K562 (cell line): ENCODE measurements at places on chromosomes 12 and 14. TPM values are rescaled to one million over a fixed set of nuclear protein-coding genes. Genes with fewer than 3 reads are reported as not detected.

NGDN gene
- polyA plus RNA-seq, result 73.5 and 82.4 TPM in 2 replicates

TTC9 gene
- polyA plus RNA-seq, result not detected in 2 replicates

- DNase-seq, result no peak
These were observed 1.0 kb upstream of the ANG start for GRCh38 chr14:20687362-20688166.

DNA sequence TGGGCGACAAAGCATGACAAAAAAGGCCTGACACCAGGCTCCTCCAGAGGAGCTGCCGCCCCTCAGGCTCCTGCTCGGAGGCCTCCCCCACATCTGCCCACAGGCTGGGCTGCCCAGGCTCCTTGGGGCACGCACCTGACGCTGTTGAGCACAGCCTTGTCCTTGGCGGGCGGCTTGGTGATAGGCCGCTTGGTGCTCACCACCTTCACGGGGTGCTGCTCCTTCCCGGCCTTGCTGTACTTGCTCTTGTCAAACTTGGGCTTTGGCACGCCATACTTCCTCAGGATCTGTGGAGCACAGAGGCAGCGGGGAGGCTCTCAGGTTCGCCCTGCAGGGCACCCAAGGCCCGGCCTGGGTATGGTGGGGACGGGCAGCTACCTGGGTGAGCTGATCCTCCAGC lies 53.4 kb downstream of the TRAFD1 start:
- no peak for DNase-seq

GRCh38 chr12:14959916-14960496 lies 1.4 kb downstream of the ARHGDIB start:
- no peak for DNase-seq

GRCh38 chr14:64775081-64775777 lies 71.0 kb downstream of the PLEKHG3 start:
- peak; percentile 55 for DNase-seq

NEUROD4 gene
- polyA plus RNA-seq, result not detected in 2 replicates

DNA sequence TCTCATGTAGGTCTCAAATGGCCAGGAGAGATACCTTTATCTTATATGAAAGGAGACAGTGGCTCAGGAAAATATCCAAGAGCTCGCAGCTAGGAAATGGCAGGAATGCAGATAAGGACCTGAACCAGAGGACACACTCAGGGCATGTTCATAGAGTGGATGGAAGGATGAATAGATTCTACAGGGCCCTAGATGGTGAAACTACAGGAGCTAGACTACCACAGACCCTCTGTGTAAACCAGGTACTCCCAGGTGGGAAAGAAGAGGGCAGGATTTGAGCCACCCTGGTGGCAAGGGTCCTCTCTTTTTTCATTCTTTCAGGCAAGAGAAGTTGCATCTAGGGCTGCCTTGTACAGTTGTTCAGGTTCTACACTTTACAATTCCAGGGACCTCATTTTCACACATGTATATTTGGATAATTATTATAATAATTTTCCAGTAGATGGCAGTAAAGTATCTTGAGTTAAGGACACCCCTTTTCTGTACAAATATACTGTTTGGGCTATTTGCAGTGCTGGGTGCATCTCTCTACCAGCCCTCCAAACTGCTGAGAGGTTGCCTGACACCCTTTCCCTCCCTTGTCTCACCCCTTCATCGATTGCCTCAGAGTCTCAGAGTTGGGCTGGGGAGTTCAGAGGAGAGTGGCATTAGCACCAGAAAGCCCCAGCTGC lies 10.5 kb upstream of the ZDHHC22 start:
- DNase-seq, result peak; percentile 19

HSPB8 gene
- not detected in 2 replicates for polyA plus RNA-seq

RNF212B gene
- polyA plus RNA-seq, result 0.08 and 0.17 TPM in 2 replicates

DNA sequence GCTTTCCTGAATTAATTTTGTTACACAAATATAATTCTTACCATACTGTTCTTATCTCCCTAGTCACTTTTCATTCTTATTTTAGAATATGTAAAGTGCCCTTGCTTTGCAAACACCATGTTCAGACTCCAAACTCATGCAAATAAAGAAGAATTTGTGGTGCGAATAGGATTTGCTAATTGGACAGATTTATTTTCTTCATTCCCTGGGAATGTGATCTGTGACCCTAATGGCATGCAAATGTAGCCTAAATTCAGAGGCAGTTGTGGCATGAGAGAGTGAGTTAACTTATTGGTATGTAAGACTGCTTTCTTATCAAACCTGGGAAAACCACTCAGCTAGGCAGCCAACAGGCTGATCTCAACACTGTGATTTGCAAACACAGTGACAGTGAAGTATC lies 10.0 kb downstream of the CAPZA3 start:
- DNase-seq, result no peak

DNA sequence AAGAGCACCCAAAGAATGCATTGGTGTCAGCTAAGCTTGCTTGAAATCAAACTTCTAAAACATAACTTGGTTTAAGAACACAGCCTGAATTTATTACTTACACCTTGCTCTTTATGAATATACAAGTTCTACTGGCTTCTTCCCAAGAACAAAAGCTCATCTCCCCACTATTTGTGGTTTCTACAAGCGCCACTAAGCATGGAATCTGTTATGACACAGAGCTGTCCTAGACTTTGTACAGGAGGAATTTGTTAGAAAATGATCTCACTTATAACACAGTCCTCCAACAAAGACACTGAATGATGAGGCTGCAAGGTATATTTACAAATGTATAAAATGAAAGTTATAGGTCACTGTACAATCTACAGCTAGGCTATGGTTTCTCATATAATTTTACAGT lies 452.1 kb downstream of the BCAT1 start:
- DNase-seq, result no peak

IFI27L1 gene
- 25.0 and 25.6 TPM in 2 replicates for polyA plus RNA-seq

- DNase-seq, result no peak
These were observed 228.4 kb upstream of the SOX5 start for GRCh38 chr12:24177889-24178288.

DNA sequence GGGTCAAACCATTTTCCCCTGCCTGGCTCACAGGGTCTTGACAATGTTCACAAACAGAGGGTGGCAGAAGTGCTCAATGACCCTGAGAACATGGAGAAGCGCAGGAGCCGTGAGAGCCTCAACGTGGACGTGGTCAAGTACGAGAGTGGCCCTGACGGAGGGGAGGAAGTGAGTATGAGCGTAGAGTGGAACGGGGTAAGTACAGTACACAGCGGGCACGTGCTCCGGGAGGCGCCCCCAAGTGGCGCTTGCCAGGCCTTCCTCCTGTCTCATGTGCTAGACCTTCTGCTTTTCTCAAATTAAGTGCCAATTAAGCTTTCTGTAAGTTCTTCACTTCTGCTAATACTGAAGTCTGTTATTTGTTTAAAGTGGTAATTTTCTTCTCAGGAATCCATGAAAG lies 35.9 kb downstream of the XRCC3 start:
- peak; percentile 26 for DNase-seq

DNA sequence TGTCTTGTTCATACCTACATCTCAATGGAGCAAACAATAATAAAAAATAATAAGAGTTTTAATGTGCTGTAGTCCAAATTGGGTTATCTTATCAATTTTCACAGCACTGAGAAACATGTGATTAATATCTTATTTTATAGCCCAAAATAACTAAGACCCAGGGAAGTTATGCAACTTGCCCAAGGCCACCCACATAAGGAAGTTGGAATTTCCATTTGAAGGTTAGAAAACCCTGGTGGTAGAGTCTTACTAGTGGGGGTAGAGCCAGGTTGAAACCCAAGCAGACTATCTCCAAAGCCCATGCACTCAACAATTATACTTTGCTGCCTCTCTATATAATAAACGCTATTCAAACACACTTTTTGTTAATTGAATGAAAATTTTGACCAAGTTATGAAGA lies 270.0 kb upstream of the CAND1 start:
- no peak for DNase-seq

DNA sequence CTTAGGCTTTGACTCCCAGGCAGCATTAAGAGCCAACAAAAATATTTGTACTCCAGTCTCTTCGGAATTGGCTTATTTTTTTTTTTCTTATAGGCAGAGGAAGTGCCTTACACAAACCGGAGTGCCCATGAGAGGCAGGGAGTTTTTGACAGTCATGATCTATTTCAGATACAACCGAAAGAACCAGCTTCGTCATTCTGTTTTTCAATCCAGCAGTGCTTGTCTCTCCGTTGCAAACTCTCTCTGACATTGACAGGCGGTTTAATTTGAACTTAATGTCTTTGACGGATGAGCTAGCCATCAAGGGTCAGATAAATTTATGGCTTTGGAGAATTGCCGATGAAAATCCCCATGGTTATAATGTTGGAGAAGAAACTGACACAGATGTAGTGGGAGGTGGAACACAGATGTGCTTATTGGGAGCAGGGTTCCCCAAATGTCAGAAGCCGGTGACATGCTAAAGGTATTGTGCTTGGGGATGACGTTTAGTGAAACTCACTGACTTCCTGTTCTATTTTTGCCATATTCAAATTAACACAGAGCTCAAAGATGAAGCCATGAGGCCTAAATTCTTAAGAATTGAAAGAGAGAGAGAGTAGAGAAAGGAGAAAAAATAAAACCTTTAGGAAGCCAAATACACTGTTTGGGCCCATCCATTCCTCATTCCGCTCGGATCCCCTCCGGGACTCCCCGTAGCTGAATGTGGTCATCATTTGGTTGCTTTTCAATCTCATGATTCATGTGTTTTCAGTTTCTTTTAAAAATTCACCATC lies 59.7 kb downstream of the PLXNC1 start:
- no peak for DNase-seq

AMN1 gene
- 12.8 and 13.0 TPM in 2 replicates for polyA plus RNA-seq

DNA sequence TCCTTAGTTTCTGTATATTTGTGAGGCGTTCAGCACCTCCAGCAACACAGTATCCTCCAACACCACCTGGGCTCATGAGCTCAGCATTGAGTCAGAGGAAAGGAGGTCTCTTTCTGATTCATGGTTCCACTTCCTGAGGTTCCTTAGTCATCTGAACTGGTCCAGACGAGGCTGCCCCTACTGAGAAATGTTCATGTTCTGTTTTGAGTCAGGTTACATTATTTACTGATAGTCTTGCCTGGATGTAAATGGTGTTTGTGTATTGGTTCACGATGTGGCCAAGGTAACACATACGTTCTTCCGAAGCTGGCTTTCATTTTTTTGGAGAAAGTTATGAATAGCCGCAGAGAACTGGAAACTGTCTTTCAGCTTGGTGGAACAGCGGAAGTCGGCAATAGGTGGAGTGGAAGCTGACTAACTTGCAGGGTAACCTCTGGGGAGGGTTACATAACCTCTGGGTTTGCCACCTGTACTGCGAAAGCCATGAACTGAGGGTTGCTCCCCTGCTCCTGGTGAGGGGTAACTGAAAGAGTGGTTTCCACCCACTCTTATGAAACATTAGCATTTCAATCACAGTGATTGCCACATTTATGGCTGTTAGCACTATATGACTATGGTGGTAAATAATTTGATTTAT lies 42.2 kb upstream of the MANSC4 start:
- DNase-seq, result no peak

CPSF2 gene
- polyA plus RNA-seq, result 39.1 and 49.0 TPM in 2 replicates

DNA sequence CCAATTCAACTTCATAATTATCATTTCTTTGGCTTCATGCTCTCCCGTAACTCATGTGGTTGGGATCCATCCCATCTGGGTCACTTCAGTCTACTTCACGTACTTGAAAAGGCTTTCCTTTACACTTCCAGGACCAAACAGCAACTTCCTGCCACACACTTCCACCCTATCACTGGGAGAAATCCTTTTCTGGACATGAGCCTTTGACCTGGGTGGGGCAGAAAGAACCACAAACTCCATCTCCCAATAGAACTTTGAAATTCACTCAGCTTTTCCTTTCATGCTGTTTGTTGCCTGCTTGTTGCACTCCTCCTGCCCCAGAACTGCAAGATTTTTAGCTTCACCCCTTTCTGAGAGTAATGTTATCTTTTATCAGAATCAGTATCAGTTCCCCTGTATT lies 18.4 kb upstream of the GALNT16 start:
- no peak for DNase-seq

GRCh38 chr14:56143025-56143424 lies 24.8 kb downstream of the PELI2 start:
- DNase-seq, result no peak

GRCh38 chr14:84482256-84483071 lies 1047.5 kb upstream of the FLRT2 start:
- DNase-seq, result no peak

- DNase-seq, result no peak
These were observed 14.9 kb upstream of the HSP90B1 start for GRCh38 chr12:103915306-103915705.

TRPV4 gene
- 0.03 TPM in 1 of 2 replicates, not detected in the other for polyA plus RNA-seq

- DNase-seq, result no peak
These were observed 3.0 kb downstream of the ETV6 start for GRCh38 chr12:11652351-11653040.
